ENCODE measurements at places on chromosomes 6 and 20. TPM values are rescaled to one million over a fixed set of nuclear protein-coding genes. Genes with fewer than 3 reads are reported as not detected.

The FAM217A gene
- total RNA-seq, result not detected

The MAS1 gene
- total RNA-seq, result 0.02 TPM

The GPX5 gene
- total RNA-seq, result not detected

The SOBP gene
- 0.05 TPM for total RNA-seq

The C6orf118 gene
- total RNA-seq, result not detected

The PLA2G7 gene
- not detected for total RNA-seq

The RARS2 gene
- 21.8 TPM for total RNA-seq

The SAMD5 gene
- total RNA-seq, result not detected

The POPDC3 gene
- not detected for total RNA-seq

The MAP7 gene
- 0.83 TPM for total RNA-seq

The TLDC2 gene
- not detected for total RNA-seq

The AVP gene
- total RNA-seq, result not detected

The B3GAT2 gene
- 0.05 TPM for total RNA-seq

The BPI gene
- total RNA-seq, result not detected

The CALHM6 gene
- total RNA-seq, result 8.0 TPM

The GOPC gene
- total RNA-seq, result 21.6 TPM

The SOX18 gene
- total RNA-seq, result not detected

The UBE2C gene
- 139 TPM for total RNA-seq

The LY86 gene
- 0.61 TPM for total RNA-seq

The C6orf132 gene
- 0.17 TPM for total RNA-seq

The SAPCD1 gene
- total RNA-seq, result 9.2 TPM

The TFAP2C gene
- total RNA-seq, result not detected

The PROKR2 gene
- total RNA-seq, result not detected

All from natural killer cell treated with Interleukin-12 subunit alpha and Interleukin-12 subunit beta and Interleukin-15 and Interleukin-18, amount 100 ng/mL, for 72 hours (primary cell).